Activated CD8-positive, alpha-beta memory T cell treated with anti-CD3 and anti-CD28 coated beads, Interleukin-2, amount 50 U/mL, for 48 hours (primary cell): ENCODE measurements at places on chromosomes 16 and 17.

- no peak for DNase-seq
Measured at GRCh38 chr16:66364959-66365306, 1.6 kb upstream of the CDH5 start.

DNA sequence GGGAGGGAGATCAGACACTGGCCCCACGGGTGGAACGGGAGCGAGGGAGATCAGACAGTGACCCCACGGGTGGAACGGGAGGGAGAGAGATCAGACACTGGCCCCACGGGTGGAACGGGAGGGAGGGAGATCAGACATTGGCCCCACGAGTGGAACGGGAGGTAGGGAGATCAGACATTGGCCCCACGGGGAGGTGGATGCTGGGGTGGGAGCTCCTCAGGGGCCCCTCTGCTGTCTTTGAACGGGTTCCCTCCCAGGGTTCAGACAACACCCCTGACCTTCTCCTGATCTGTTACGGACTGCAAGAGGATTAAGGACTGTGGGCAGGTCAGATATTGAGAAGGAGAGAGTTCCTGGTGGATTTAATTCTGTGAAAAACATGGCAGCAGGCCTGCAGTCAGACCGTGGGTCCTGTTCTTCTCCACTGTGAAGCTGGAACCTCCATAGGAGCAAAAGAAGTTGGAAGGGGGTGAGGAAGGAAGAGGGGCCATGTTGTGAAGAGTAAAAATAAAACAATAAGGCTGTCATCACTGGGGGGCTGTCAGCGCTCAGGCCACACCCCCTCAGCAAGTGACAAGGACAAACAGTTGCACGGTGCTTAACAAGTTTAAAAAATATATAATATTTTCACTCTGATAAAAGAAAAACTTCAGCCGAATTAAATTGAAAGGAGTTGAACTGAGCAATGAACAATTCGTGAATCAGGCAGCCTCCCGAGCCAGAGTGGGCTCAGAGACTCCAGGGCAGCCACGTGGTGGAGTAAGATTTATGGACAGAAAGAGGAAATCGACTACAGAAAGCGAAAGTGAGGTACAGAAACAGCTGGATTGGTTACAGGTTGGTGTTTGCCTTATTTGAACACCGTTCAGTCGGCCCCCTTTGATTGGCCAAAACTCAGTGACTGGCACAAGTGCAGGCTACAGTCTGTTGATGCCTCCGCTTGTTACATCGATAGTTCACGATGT is 348.7 kb upstream of the TNRC6C start:
- peak; percentile 72 for DNase-seq

- no peak for DNase-seq
Measured at GRCh38 chr17:33284022-33284421, 9.1 kb downstream of the ASIC2 start.

DNA sequence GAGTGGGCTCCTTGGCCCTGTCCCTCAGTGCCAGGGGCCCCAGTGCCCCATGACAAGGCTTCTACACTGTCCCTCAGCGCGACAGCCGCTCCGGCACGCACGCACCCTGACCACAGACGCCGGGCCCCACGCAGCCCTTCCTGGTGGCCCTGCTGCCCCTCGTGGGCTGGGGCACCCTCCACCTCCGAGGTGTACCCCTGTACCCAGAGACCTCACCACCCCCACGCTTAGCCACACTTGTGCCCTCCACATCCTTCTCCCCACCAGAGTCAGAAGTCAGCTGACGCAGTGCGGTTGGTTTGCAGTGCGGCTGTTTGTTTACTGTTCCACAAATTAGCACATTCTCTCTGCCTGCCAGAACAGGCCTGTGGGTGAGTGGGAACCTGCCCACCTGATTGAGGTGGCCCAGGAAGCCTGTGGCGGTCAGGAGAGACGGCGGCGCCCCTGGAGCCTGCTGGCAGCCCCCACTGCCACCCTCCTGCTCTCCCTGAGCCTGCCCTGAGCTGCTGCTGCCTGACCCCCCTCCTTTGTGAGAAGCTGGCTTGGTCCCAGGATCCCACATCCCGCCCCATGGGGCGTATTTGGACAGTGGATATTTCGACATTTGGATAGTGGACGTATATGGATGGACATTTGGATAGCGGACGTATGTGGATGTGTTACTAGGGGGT is 38.0 kb upstream of the CDH15 start:
- DNase-seq: no peak

- peak; percentile 53 for DNase-seq
Measured at GRCh38 chr16:54928016-54928356, 2.7 kb upstream of the IRX5 start.

DNA sequence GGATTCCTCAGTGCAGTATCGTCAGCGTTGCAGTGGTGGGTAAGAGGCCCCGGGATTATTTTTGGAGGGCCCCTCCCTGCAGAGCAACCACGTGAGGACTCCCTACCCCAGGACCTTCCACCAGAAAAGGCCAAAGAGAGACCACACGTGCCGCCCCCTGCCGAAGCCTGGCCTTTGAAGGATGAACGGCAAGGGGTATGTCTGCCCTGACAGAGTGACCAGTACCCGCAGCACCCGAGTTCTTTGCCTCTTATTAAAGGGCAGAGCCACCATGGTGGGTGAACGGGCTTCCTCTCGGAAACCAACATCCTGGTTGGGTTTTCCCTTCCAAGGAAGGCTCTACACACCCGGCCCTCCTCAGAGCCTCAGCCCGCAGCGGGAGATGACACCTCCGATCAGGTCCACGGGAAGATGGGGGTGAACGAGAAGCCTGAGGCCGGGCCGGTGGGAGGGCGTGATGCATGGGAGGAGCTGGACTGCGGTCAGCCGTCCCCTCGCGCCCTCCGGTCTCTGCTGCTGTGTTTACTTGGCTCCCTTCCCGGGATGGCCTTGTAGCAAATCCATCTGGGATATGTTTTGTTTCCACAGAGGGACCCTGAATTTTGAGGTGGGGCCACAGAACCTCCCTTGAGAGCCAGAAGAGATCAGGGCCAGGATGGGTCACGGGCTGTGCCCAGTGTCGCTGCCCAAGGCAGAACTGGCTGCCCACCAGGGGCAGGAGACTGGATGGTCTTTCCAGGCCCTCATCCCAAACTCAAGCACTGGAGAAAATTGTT is 49.1 kb downstream of the TBC1D16 start:
- DNase-seq: no peak

- DNase-seq: no peak
Measured at GRCh38 chr17:2745317-2746037, 4.0 kb downstream of the CCDC92B start.

DNA sequence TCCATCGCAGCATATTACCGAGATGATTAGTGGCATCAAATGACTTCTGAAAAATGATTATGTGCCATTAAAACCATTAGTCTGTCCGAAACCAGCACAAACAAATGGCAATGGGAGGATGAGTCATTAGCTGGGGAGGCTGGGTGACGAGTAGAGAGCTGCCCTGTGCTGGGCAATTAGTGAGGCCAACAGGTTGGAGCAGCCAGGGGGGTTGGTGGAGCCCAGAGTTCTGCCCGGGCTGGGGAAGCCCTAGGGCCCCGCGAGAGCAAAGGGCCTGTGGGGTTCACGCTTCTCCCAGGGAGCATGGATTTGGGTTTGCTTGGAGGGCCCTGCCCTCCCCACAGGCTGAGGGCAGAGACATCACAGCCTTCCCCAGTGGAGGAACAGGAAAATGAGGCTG is 152.1 kb upstream of the RPL38 start:
- DNase-seq: no peak

DNA sequence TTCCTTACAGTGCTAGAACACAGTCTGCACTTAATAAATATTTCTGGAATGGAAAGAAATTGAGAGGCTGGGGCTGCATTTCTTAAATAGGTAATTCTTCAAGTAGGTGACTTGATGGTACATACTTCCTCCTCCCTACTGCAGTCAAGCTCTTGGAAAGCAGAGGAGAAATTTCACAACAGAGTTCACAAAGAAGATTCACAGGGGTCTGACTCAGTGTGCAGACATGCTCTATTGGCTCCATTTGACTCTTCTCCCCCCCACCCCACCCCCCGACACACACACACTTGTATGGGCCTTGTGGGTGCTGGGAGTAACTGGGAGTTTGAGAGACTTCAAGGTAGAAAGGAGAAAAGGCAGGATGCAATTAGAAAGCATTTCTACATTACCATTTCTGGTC is 6.2 kb upstream of the MYOCD start:
- no peak for DNase-seq

DNA sequence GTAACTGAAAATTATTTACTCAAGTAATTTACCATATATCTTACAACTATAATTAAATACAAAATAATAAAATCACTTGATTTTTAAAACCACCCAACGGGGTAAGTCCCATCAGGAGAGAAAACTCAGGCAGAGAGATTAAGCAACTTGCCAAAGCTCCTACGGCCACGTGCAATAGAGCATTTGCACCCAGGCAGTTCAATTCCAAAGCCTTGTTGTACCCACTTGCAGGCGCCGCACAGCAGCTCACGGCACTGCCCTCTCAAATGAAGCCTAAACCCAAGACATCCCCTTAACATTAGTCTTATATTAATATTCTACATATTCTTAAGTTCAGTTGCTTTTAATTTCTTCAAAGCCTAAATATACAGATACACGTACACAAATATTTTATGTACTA is 75.7 kb downstream of the SPAG9 start:
- no peak for DNase-seq

DNA sequence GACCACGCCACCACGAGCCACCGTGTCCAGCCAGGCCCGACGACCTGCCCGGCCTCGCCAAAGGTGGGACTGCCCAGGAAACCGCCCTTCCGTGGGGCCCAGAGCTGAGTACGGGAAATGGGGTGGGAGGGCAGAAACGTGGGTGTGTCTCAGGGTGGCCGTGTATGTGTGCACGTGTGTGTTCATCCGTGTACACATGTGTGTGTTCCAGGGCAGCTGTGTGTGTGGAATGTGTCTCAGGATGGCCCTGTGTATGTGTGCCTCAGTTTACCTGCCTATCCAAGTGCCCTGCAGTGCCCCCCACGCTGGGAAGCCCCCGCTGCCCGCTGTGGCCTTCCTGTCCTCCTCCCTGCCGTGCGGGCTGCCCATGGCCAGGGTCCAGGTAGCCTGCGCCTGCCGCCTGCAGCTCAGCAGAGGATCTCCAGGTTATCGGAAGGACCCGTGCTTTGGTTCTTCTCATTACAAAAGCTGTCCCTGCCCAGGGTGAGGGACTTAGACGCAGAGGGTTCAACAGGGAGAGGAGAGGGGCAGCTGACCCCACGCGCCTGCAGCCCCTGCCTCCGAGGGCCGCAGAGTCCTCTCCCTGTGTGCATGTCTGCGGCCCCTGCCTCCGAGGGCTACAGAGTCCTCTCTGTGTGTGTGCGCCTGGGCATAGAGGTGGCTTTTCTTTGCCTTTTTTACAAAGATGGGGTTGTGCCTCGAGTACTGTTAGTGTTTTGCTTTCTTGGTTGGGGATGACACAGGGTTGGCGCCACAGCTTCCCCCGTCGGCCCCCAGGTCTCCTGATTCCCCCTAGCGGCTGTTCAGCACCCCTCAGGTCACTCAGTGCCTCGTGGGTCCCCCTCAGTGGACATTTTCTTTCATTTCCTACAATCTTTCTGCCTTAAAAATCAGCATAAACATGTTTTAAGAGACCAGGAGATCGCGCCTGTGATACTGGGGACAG is 23.6 kb downstream of the ZNF469 start:
- no peak for DNase-seq

DNA sequence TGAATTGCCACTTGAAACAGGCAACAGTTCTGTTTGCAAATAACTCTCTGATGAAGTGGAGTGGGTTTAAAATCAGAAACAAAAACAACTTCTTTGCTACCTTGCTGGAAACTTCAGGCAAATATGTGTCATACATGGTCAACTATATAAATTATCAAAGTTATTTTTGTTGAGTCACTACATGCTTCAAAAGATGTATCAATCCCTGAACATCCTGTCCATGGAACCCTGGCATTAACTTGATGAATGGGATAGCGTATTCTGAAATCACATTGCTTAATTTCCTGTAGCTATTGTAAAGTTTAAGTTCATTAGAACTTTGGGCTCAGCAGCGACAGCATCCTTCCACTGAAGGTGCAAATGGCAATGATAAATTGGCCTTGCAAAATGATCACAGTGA is 213.6 kb upstream of the MAF start:
- no peak for DNase-seq

DNA sequence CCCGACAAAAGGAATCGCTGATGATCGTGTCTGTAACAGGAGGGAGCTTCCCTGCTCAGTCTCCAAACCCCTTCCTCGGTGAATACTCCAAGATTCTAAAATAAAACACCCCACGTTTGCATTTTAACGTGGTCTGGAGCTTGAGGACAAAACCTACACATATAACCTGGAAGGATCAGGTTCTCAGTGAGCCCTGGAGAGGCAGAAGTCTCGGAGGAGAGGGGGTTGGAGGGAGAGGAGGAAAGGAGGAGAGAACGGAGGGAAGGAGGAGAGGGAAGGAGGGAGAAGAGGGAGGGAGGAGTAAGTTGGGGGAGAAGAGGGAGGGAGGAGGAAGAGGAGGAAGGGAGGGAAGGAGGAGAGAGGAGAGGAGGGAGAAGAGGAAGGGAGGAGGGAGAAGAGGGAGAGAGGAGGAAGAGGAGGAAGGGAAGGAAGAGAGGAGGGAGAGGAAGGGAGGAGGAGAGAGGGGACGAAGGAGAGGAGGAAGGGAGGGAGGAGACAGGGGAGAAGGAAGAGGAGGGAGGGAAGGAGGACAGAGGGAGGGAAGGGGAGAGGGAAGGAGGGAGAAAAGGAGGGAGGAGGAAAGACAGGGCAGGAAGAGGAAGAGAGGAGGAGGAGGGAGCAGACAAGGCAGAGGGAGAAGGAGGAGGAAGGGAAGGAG is 27.4 kb upstream of the GINS2 start:
- DNase-seq: no peak

DNA sequence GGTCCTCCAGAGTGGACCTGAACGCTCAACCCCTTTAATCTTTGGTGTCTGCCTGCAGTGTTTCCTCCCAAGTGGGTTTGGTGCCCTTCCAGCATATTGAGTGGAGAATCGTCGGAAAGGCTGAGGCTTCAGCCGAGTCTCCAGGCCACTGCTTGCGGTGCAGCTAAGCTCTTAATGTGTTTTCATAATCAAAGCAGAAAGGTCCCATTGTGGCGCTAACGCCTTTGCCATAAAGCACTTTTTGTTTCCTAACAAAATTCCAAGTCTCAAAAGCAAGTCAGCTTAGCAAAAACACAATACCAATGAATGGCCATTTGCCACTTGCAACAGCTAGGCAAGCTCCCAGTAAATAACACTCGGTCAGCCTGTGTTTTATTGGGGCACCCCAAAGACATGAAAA is 57.6 kb downstream of the KSR1 start:
- no peak for DNase-seq

DNA sequence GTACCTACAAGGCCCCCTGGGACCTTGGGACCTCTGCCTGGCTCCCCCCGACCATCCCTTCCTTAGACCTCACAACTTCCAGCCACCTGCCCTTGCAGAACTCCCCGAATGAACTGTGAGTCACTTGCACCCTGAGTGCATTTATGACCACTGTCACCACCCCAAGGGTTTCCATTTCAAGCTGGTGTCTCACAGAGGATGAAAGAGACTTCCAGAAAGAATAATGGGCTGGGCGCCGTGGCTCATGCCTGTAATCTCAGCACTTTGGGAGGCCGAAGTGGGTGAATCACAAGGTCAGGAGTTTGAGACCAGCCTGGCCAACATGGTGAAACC is 124.5 kb upstream of the CIBAR2 start:
- no peak for DNase-seq

- no peak for DNase-seq
Measured at GRCh38 chr17:62739645-62740388, 68.3 kb downstream of the MARCHF10 start.

- DNase-seq: peak; percentile 15
Measured at GRCh38 chr16:12587646-12588277, 215.9 kb downstream of the CPPED1 start.

GRCh38 chr17:55722742-55723487 is at the start of gene TMEM100:
Gene TMEM100 (minus strand): TSS chr17:55722864. CDS start chr17:55721070, 1,794 bp downstream.
- no peak for DNase-seq
